ENCODE measurements at places on chromosomes 1 and 21.

- DNase-seq = no peak
Measured at GRCh38 chr1:203210988-203211387, 18.5 kb downstream of the CHIT1 start.

- DNase-seq = no peak
Measured at GRCh38 chr21:21165063-21165645, 166.9 kb downstream of the NCAM2 start.

GRCh38 chr1:179053486-179053885 lies 27.8 kb downstream of the FAM20B start:
- no peak for DNase-seq

DNA sequence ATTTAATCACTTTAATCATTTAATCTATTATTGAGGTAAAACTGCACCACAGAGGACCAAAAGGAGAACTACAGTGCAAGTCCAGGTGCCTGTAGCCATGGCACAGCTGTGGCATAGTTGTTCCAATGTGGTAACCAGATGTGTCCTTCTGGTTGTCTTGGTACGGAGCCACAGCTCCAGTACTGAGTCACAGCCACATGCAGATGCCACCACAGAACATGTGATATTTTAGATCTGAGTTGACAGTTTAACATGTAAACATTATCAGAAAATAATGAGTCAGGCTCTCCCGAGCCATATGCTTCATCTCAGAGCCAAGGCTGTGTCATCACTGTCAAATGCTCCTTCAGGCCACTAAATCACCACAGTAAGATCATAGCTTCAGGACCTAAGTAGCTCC lies 56.4 kb upstream of the RGS7 start:
- DNase-seq = no peak

GRCh38 chr1:17184161-17184665 lies 20.7 kb upstream of the PADI1 start:
- DNase-seq = no peak

GRCh38 chr1:220307607-220308006 lies 35.4 kb upstream of the RAB3GAP2 start:
- DNase-seq = no peak

DNA sequence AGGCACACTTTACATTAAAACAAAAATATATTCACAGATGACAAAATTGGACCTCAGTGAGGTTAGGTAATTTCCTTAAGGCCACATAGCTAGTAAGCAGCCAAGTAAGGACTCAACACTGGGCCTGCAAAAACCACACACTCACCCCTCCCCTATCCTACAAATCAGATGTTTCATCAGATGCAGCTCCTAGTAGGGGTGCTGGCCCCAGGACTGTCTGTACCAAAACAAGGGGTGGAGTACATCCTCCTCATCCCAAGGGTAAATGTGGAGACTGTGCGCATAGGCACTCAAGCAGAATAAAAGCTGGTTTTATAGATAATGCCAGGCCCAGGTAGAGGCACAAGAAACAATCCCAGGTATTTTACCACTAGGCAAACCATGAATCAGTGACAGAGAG lies 25.7 kb downstream of the URB1 start:
- no peak for DNase-seq

DNA sequence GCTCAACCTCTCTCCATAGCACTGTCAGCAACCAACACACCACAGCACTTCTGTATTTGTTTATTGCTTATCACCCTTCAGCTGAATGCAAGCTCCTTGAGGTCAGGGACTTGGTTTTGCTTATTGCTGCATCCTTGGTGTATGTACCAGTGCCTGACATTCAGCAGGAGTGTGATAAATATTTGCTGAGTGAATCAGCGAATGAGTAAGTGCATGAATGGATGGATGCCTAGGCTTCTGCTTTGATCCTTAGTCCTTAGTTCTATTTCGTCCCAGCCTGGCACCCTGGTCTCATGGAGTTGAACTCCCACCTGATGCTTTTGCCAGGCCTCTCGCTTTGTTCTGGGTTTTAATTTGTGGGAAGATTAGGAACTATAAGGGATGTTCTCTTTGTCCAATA lies 88.2 kb downstream of the ZSCAN20 start:
- no peak for DNase-seq

GRCh38 chr1:89660224-89661061 lies 27.5 kb downstream of the LRRC8C start:
- DNase-seq = no peak

DNA sequence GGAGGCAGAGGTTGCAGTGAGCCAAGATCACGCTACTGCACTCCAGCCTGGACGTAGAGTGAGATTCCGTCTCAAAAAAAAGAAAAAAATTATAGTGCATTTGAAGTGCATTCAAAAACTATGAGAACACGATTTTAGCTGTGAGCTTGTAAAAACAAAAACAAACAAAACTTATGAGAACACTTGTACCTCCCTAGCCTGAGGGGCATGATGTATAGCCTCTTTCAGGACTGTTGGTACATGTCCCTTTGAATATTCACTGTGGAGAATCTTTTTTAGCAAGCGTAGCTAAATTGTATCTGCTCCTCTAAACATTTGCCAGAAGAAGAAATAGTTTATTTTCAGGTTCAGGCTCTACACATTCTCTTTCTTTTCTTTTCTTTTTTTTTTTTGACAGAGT lies 9.5 kb upstream of the DEGS1 start:
- DNase-seq = no peak

- DNase-seq = no peak
Measured at GRCh38 chr21:44966135-44967081, 26.6 kb downstream of the SLX9 start.

GRCh38 chr1:109984190-109984455 lies 442 bp upstream of the AHCYL1 start:
- no peak for DNase-seq

DNA sequence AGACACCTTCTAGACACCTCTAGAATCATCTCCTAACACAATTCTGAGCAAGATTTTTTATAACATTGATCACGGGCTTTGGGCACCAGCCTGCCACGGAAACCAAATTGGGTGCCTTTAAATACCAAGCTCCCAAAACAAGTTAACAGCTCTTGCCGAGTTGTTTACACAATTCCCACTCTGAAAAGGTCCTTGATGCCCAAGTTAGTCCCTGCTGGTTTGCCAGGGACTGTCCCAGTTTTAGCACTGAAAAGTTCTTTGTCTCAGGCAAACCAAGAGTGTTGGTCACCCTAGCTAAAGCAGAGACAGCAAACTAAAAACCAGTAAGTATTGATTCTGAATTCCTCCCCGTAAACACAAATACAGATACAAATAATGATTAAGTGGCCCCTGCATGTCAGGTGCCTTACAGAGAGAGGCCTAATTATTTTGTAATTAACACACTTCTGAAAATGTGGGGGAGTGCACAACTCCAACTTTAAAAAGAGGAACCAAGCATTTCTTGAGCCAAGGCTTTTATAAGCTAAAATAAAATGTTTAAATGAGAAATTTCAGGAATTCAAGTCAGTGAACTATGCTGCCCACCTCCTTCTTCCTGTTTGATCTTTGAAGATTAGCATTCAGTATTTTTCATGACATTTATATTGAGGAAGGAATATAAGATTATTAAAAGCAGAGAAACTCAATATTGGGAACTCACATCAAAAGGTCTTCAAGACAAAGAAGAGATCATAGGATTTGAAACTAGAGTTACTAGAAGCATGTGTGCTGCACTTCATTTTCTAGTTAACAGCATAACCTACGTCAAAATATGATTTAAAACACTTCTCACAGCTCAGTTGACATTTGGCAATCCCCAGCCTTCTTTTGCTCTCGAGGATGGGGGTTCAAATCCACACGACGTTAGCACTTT lies 9.0 kb upstream of the UBE2U start:
- DNase-seq = no peak

GRCh38 chr1:82899017-82899416 lies 1098.3 kb downstream of the ADGRL2 start:
- DNase-seq = no peak

GRCh38 chr1:208803011-208803811 lies 559.0 kb upstream of the PLXNA2 start:
- DNase-seq = no peak

DNA sequence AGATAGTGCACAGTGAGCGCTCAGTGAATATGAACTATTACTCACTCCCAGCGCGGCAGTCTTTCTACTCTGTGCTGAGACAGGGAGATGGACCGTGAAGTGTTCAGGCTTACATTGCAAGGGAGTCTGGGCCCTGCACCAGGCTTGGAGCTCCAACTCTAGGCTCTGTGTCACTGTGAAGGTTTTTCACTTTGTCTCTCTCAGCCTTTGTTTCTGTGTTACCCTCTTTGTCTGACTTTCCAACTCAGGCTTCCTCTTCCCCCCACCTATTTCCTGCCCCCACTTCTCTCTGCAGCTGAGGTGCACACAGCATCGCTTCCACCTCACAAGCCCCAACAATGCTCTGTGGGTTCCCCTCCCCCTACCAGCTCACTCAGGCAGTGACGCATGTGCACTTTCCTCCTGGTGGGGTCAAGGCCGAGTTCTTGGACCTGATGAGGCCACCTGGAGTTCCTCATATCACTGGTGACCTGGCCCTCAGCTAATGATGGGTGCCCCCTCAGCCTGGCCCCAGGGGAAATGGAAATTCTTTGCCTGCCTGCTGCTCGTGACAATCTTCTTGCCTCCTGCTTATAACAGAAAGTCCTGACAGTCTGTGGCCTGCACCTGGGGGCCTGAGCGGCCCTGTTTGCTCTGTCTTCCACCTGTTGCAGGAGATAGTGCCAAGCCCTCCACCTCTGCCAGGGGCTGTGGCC lies 1.1 kb upstream of the LCK start:
- peak; percentile 71 for DNase-seq

GRCh38 chr1:206631085-206631509 lies 4.2 kb upstream of the DYRK3 start:
- DNase-seq = no peak

DNA sequence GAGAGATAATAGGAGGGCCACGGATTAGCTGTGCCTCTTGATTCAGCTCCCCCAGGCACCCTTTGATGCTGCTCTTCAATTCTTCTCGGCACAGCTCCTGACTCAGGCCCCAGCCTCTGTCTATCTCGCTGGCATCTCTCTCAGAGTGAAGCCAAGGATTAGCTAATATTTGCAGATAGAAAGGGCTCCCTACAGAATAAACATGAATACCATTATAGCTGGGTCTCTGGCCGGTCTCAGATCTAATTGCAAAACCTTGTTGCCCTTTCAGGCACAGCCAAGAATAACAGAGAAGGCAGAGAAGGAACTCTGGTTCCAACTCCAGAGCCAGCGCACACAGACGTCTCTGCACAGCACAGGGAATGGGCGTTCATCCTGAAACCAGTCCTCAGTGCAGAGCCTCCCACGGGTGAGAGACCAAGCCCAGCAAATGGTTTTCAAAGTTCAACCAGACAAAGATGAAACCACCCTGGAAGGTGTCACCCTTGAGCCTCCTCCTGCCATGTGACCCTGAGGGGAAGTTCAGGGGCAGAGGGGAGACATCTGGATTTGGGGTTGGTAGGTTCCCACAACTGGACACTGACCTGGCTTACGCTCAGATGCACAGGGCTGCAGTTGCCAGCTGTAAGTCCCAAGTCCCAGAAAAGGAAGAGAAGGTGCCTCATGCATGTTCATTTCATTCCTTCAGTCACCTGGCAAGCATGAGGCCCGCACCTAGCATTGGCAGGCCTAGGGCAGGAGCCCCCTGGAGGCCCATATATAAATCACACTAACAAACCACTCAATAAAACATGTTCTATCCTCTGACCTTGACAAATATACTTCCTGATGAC lies 394.0 kb downstream of the NPHP4 start:
- DNase-seq = no peak

- no peak for DNase-seq
Measured at GRCh38 chr1:7634546-7635240, 136.4 kb upstream of the VAMP3 start.

DNA sequence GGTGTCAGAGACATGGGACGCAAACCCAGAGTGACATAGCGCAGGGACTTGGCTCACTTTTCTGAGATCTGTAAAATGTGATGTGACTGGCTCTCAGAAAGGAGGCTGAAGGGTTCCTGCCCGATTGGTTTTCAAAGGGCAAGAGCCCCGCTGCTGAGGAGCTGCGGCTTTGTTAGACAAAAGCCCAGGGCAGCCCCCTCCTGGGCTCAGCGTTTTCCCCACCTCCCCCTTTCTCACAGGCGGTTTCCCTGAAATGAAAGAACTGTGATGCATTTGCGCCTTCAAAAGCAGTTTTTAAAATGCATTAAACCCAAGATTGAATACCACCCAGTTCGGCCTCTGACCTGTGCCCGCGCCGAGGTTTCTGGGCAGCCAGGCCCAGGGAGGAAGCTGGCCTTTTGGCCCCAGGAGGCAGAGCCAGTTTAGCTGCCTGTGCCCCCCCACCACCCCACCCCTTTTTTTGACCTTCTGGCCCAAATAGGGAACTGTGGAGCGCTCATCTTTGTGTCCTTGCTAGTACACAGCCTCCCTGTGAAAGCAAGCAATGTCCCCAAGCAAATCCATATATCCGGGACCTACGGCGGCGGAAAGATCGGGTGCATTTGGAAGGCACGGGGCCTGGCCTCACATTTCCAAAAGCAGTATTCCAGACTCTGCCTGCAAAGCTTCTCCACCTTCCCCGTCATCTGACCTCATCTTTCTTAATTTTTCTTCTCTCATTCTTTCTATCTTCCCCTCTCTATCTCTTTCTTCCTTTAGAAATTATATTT lies 28.6 kb downstream of the CD247 start:
- DNase-seq = no peak

DNA sequence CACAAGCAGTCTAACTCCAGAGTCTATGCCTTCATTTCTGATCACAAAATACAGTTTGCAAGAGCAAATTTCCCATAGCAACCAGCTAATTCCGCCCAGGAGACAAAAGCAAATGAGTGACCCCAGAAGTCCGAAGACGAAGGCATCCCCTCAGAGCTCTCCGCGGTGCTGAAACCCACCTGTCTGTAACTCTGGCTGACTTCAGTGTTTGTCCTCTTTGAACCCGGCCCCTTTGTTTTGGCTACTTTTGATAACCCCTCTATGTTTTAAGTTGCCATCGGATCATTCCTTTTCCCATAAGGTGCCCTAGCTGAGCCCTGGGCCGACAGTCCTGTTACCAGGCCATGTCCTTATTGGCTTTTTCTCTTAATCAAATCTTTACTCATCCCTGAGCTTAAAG lies 515.8 kb downstream of the PTPRU start:
- DNase-seq = no peak

- DNase-seq = no peak
Measured at GRCh38 chr21:18620436-18620835, 216.9 kb upstream of the TMPRSS15 start.

DNA sequence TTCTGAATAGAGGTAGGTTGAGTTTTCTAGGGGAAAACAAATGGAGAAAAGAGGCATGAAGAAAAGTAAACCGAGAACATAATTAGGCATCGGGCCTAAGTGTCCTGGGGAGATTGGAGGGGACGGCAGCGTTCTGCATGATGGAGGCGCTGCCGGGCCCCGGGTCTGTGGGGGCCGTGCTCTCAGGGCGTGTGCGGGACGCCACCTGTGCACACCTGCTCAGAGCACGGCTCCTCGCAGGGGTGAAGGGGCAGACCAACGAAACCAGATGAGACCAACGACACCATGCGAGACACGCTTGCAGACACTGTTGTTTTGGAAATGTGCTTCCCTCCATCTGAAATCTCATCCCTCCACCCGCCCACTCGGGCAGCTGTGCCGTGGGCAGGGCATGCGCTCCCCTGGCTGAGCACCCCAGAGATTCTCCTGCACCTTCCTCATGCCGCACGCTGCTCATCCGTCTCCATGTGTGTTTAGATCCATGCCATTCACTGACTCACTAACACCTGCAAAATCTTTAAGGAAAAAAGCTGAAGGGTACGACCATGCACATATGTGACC lies 28.2 kb upstream of the TRAPPC10 start:
- no peak for DNase-seq
